ENCODE measurements at places on chromosomes 3 and 15.

DNA sequence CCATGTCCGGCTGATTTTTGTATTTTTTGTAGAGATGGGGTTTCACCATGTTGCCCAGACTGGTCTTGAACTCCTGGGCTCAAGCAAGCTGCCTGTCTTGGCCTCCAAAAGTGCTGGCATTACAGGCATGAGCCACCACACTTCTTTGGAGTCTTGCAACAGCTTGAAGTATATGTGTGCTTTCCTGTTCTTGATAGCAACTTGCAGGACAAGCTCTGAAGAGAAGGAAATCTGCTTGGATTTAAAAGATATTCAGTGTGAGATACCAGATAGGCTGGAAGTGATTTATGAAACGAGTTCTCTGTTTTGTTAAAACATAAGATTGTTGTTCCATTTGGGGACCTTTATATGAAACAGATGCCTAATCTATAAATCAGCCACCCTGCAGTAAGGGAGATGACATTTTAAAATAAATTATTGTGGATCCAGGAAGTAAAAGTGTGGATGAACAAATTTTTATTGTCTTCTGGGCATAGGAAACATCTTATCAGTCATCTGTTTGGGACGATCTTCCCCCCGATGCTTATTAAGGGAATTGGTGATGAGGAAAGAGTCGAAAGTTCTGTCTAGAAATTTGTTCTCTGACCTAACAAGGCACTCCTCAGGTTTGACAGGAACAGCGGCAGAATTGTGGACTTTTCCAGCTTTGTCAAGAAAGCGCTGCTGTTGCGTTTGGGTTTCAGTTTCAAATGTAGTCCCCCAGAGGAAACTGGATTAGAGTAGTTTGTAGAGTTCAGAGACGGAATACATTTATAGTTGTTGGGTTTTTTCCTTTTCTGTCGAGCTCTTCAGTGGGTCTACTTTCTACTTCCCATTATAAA lies 53.7 kb upstream of the MAGI1 start:
- no peak for DNase-seq

DNA sequence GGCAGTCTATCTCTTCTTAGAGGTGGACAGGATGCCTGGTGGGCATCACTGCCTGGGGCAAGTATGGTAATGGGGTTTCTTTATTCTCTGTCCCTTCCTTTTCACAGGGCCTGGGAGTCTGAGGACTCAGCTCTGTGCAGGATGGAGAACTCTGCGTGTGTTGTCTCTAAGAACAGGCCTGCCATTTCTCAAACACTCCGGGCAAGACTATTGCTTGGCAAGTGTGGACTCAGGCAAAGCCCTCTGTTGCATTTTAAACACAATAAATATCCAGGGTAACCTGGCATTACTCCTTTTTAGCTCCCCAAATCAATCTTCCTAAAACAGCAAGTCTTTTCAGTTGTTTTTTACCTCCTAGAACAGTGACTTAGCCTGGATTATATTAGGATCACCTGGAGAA lies 185.1 kb upstream of the ROPN1 start:
- no peak for DNase-seq

DNA sequence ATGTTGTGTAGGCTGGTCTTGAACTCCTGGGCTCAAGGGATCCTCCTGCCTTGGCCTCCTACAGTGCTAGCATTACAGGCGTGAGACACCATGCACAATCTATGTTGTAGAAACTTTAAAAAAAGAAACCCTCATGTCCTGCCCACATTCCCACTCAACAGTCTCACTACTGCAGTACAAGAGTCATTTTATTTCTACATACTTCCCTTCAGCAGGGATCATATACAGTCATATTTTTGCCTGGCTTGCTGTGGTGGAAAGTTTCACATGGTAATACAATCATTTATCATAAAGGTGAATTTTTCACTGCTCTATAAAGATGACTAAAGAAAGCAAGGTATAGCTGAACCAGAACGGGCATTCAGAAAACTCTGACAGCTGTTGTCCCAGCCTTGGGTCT lies 53.8 kb upstream of the PIK3CB start:
- DNase-seq: no peak

GRCh38 chr3:177598097-177598833 lies 401.0 kb upstream of the TBL1XR1 start:
- no peak for DNase-seq

GRCh38 chr15:80953001-80953952 lies 36.3 kb downstream of the MESD start:
- no peak for DNase-seq

DNA sequence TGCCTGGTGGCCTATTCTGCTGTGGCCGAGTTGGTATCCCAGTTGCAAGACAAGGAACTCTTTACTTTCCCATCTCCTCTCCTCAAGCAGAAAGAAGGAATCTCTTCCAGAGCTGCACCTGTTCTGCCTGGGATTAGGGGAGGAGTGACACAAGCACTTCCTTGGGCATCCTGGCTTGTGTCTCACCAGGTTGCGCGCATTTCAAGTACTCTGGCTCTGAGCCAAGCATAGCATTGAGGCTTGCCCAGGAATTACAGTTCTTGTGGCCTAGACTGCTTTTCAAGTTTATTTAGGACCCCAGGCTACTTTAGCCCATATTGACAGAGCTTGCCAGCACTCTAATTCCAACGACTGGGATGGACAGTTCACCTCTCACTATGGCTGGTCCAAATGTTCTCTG lies 150.5 kb downstream of the RSRC1 start:
- DNase-seq: no peak

DNA sequence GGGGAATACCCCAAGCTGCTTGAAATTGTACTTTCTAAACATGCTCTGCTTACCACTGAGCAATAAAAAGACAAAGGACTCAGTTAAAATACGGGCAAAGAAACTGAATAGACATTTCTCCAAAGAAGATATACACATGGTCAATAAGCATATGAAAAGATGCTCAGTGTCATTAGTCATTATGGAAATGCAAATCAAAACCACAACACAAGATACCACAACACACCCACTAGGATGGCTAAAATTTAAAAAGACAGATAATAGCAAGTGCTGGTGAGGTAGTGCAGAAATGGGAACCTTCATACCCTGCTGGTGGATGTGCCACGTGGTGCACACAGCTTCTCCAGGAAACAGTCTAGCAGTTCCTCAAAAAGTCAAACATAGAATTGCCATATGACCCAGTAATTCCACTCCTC lies 21.3 kb downstream of the LRIG1 start:
- DNase-seq: no peak

- DNase-seq: no peak
Measured at GRCh38 chr3:7562892-7563291, 702.0 kb downstream of the GRM7 start.

GRCh38 chr3:23710555-23710954 lies 95.2 kb upstream of the UBE2E1 start:
- DNase-seq: no peak

DNA sequence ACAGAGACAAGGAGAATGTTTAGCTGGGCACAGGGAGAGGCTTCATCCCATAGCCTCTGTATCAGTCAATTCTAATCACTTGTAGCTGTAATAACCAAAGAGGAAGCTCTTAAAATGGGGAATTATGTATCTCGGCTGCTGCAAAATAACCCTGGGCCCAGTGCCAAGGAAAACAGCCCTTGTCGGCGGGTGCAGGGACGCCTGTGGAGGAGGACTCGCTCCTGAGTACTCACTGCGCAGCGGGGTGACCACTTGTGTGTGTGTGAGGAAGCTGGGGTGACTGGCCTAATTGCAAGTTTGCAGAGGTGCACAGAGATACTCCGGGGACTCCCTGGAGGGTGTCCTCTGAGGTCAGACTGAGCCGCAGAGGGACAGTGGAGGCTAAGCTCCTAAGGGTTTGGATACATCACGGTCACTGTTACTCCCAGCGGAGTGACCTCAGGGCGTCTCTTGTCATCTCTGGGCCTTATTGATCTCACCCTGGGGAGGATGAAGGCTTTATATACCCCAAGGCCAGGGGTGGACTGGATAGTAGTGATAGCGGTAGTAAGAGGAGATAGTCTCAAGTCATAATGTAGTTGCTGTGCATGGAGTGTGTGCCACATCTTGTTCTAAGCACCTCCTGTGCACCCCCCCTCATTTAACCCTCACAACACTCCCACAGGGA lies 37.2 kb downstream of the SLC6A6 start:
- no peak for DNase-seq

DNA sequence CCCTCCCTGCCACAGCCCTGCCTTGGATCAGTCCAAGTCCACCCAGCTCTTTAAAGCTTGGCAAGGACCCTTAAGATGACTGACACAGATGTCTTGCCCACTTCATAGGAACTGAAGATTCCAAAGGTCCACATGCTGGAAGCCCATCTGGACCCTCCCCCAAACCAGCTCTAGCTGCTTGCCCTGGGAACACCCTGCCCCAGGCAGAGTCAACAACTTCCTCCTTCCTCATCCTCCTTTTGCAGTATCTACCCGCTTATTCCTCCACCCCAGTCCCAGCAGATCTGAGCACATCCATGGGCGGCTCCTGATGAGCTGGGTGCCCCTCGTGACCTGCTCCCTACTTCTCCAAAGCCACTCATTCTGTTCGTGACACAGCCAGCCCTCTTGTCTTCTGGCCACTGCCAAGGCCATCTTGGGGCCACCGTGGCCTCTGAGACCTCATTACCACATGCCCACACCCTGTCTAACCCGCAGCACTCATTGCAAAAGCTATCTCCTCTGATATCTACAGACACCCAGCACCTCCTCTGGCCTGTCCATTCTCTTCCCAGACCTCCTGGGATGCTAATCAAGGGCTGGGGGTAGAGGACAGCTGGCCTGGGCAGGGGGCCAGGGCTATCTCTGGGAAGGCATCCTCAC lies 2.0 kb upstream of the PFKFB4 start:
- no peak for DNase-seq

GRCh38 chr3:114626751-114627150 lies 332.9 kb downstream of the TIGIT start:
- DNase-seq: no peak

GRCh38 chr3:94520364-94520763 lies 457.5 kb downstream of the NSUN3 start:
- no peak for DNase-seq

DNA sequence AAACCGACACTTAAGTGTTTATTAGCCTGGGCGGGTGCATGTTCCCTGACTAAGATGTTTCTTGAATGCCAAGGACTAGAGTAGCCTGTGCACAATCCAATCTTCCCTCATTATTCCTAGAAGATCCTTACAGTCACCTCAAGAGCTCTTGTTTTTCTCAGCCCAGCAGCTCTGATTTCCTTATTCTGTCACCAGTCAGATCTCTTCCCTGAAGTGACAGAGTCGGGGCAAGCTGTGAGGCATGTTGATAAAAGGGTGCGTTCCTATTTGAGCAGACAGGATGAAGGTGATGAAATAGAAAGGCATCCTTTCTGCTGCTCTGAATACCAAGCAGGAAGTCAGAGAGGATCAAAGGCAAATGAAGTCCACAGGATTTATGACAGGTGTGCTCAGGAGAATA lies 125.6 kb upstream of the MCTP2 start:
- no peak for DNase-seq

DNA sequence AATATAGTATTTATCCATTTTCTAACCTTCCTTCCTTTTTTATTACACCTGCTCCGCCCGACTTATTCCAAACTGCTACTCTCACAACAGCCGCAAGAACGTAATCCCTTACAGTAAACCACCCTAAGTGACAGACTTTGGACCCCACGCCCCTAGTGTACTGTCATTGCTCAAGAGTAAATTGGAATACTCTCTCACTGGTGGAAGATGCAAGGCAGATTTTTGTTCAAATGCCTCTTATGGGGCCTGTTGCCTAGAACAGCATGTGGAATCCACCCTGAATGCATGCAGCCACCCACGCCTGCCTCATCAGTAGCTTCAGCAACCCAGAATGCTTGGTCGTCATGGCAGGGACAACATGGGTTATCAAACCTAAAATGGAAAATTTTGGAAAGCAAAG lies 226.2 kb upstream of the ST8SIA2 start:
- DNase-seq: no peak

DNA sequence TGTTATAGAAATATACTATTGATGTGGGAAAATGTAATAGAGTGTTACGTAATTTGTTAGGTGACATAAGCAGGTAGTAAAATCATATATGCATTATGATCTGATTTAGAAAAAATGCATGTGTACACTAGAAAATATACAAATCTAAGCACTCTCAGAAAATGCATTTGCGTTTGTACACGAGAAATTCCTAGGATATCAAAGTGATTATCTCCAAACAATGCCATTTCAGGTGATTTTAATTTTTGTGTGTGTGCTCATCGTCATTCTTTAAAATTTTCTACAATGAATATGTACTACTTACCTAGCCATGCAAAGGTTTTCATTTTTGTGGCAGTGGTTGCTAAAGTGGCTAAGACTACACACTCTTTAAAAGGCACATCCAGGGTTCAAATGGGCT lies 140.8 kb upstream of the RAD18 start:
- DNase-seq: no peak

DNA sequence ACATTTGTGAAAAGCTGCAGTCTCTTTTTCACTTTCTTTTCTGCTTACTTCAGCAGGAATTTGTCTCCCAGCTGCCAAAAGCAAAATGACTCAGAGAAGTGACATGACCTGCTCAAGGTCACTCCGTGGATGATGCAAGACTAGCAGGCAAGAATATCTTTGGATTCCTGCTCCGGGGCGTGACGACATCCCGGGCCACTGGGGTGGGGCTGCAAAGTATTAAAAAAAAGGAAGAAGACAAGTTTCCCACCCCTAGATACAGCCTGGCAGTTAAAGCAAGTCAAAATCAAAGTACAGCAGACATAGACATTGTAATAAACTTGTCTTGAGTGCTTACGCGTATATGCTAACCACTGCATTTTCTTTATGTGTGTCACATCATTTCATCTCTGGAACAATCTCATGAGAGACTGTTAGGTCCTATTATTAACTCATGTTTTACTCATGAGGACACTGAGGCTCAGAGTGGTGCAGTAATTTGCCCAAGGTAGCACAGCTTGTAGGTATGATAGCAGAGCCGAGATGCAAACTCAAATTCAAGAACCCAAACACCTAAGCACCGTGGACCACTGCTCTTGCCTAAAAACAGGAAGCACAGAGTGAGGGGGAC lies 485.2 kb upstream of the PROK2 start:
- DNase-seq: no peak

DNA sequence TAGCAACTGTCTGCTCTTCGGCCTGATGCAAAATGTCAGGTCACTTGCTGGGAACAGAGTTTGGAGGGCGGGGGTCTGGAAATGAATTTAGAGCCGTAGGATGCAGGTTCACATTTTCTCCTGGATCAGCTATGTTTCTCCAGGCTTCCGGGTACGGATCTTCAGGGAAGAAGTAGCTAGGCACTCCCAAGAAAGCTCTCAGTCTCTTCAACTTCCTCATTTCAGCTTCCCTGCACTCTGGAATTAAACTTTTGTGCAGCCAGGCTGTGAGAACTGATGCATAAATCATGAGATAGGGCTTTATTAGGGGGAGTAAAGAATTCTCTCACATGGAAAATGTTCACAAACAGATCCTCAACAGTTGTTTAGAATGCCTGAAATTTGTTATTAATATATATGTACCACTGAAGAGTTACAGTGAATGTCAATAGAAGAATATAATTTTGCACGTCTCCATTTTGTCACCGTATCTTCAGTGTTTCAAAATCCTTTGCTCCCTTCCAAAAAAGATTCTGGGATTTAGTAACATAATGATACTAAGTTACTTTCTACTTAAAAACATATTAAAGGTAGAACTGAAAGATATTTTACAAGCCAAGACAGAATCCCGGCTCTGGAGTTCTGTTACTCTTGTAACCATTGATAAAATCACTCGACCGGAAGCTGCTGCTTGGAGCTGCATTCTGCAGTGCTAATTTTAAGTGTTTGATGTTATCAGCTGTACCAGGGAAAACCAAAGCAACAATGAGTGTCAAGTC lies 178.5 kb upstream of the P2RY1 start:
- no peak for DNase-seq

All from activated CD4-positive, alpha-beta T cell treated with anti-CD3 and anti-CD28 coated beads for 24 hours (primary cell).